ENCODE measurements at places on chromosomes 12 and 14.
A peak's percentile ranks its signal among the peaks of the same experiment; 100 is the strongest.

DNA sequence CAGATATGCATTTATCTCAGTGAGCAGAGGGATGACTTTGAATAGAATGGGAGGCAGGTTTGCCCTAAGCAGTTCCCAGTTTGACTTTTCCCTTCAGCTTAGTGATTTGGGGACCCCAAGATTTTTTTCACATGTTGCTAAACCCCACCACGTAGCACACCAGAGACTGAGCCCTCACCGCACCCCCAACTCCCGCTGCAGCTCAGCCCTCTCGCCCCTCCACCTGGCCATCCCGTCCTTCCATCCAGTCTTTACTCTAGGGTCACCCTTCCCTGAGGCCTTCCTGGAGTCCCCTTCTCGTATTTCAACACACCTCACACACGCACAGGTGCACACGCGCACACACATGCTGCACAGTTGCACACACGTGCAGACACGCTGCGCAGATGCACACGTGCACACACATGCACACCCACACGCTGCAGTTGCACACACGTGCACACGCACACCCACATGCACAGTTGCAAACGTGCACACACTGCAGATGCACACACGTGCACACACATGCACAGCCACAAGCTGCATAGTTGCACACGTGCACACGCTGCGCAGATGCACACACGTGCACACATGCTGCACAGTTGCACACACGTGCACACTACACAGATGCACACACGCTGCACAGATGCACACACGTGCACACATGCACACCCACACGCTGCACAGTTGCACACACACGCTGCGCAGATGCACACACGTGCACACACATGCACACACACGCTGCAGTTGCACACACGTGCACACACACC, 30.0 kb downstream of the HSP90AA1 start:
- no peak overlapping the region for H3K27ac ChIP-seq
- no peak for DNase-seq
- no peaks in the 10 kb centered on the region for H3K36me3 ChIP-seq
- no peaks in the 10 kb centered on the region for H3K4me1 ChIP-seq
- peaks cover 7% of the 10 kb centered on the region for H3K27me3 ChIP-seq
- no peak overlapping the region for H3K4me3 ChIP-seq

- no peak for DNase-seq
- no peaks in the 10 kb centered on the region for H3K4me1 ChIP-seq
- H3K4me3 ChIP-seq: no peak overlapping the region
- no peaks in the 10 kb centered on the region for H3K27me3 ChIP-seq
These were observed 28.1 kb downstream of the OR10P1 start for GRCh38 chr12:55664826-55665225.

GRCh38 chr12:48859607-48860006, 6.1 kb downstream of the RND1 start:
- H3K4me1 ChIP-seq: peaks cover 6% of the 10 kb centered on the region
- no peak overlapping the region for H3K4me3 ChIP-seq
- H3K27me3 ChIP-seq: peaks cover 37% of the 10 kb centered on the region
- no peak overlapping the region for H3K27ac ChIP-seq

DNA sequence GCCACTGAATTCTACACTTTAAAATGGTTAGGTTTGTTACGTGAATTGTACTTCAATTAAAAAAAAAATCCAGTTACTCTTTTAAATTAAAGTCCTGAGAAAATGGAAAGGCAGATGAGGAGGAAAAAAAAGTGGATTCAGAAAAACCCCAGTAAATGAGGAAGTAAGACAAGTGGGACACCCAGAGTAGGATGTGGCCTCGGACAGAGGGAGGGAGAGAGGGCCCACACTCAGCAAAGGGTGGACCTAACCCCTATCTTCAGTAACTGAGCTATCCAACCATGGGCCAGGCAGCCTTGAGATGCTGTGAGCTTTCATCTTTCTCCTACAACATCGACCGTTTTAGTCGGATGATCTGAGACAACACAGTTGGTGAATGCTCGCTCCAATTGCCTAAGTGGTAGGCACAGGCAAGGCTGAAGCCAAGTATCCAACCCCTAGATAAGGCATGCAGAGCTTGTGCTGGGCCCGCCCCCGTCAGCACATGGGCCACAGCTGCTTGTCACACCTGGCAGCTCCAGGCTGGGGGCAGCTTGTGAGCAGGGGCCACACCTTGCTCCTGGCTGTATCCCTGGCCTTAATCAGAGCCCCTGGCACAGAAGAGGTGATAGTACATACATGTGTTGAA, 142.1 kb downstream of the TTC7B start:
- H3K27ac ChIP-seq: no peak overlapping the region
- no peaks in the 10 kb centered on the region for H3K36me3 ChIP-seq
- DNase-seq: no peak
- peaks cover 12% of the 10 kb centered on the region for H3K4me1 ChIP-seq
- H3K27me3 ChIP-seq: no peaks in the 10 kb centered on the region

GRCh38 chr14:20632831-20633691, 8.4 kb downstream of the OR6S1 start:
- no peak for DNase-seq
- no peaks in the 10 kb centered on the region for H3K36me3 ChIP-seq
- peak overlapping the region; percentile 45 for H3K4me3 ChIP-seq
- peak overlapping the region; percentile 28 for H3K27ac ChIP-seq

- no peaks in the 10 kb centered on the region for H3K27me3 ChIP-seq
- peak; percentile 61 for DNase-seq
- peaks cover 16% of the 10 kb centered on the region for H3K4me1 ChIP-seq
- no peak overlapping the region for H3K4me3 ChIP-seq
These were observed 90.0 kb downstream of the RIN3 start for GRCh38 chr14:92603309-92604242.

DNA sequence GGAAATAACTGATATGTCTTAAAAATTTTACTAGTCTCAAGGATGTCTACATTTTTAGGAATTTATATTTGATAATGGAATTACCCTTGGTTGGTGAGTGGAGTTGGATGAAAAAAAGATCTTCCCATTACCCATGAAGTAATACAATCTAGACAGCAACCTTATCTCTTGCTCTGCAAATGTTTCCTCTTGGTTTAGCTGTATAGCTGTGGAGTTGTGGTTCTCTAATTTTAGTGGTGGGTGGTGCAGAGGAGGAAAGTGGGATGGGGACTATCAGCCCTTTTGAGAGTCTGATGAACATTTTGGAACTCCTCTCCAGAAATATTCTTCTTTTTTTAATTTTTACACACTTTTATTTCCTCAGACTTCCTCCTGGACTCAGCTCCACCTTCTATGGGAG, 17.1 kb downstream of the SPX start:
- H3K4me3 ChIP-seq: no peak overlapping the region
- no peaks in the 10 kb centered on the region for H3K4me1 ChIP-seq
- DNase-seq: no peak
- H3K27me3 ChIP-seq: no peaks in the 10 kb centered on the region
- no peaks in the 10 kb centered on the region for H3K36me3 ChIP-seq

DNA sequence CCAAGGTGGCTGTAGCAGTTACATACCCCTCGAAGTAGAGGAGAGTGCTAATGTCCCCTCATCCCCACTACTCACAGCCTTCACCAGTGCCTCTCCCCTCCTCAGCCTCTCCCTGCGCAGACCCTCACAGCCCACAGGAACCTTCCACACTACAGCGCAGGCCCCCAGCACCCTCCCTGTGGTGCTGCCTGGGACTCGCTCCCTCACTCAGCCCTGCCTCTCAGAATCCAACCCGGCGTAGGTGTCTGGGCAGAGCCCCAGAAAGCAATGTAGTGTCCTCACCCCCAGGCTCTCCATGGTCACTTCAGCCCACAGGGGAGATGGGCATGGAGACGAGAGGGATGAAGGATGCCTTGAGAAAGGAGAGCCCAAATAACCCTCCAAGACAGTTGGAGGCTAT, 10.9 kb upstream of the ZNF740 start:
- H3K27me3 ChIP-seq: no peaks in the 10 kb centered on the region
- no peak for DNase-seq
- H3K27ac ChIP-seq: no peak overlapping the region

DNA sequence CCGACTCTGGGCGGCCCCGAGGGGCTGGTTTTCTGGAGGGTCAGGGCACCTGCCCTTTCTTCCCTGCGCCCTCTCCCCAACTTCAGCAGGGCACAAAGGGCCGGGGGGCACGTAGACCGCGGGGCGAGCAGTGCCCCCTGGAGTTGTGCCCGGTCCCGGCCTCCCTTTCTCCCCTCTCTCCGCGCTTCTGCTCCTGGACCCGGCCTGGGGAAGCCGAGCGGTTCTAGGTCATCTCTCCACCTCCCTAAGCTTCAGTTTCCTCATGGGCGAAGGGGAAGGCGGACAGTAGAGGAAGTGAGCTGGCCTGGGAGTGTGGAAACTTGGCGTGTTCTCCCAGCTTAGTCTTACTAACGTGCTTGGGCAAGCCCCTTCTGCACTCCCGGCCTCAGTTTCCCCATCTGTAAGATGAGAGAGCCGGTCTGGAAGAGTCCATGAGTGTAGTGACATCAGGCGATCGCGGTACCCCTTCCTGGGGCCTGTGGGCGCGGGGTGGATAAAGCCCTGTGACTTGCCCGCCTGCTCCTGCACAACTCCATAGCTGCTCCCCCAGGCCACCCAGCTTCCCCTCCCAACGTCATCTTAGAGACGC, 158.6 kb upstream of the PARP11 start:
- H3K27me3 ChIP-seq: no peaks in the 10 kb centered on the region
- peak overlapping the region; percentile 48 for H3K4me3 ChIP-seq

DNA sequence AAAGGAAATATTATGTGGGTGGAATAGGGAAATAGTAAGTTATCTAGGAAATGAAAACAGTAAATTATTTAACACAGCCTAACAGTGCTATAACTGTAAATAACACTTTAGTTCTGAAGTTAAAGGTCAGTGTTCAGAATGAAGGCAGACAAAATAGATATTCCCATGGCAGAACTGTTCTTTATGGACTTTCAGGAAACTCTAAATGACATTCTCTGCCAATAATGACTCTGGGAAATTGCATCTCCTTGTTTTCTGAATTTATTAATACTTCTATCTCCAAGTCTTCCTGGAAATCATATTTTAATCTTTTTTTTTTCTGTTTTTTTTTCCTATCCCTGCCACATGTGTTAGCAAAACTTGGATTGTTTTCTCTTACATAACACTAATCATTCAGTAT, 101.4 kb downstream of the PDE3A start:
- H3K27ac ChIP-seq: no peak overlapping the region
- H3K27me3 ChIP-seq: no peaks in the 10 kb centered on the region
- no peaks in the 10 kb centered on the region for H3K36me3 ChIP-seq
- DNase-seq: no peak
- H3K4me1 ChIP-seq: no peaks in the 10 kb centered on the region

DNA sequence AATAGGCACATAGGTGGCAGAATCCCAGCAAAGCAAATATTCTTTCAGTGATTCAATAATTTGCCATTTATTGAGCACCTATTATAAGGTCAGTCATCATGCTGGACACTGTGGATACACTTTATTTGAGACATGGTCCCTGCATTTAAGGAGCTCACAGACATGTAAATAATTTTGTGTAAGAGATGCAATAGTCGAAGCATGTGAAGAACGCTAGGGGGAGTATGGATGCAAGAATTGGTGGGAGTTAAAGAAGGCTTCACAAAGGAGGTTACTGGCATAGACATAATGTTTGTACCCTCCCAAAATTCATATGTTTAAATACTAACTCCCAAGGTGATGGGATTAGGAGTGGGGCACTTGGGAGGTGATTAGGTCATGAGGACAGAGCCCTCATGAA, 260.6 kb upstream of the GARIN6 start:
- H3K27ac ChIP-seq: no peak overlapping the region
- no peak for DNase-seq
- no peaks in the 10 kb centered on the region for H3K4me1 ChIP-seq
- H3K27me3 ChIP-seq: no peaks in the 10 kb centered on the region

DNA sequence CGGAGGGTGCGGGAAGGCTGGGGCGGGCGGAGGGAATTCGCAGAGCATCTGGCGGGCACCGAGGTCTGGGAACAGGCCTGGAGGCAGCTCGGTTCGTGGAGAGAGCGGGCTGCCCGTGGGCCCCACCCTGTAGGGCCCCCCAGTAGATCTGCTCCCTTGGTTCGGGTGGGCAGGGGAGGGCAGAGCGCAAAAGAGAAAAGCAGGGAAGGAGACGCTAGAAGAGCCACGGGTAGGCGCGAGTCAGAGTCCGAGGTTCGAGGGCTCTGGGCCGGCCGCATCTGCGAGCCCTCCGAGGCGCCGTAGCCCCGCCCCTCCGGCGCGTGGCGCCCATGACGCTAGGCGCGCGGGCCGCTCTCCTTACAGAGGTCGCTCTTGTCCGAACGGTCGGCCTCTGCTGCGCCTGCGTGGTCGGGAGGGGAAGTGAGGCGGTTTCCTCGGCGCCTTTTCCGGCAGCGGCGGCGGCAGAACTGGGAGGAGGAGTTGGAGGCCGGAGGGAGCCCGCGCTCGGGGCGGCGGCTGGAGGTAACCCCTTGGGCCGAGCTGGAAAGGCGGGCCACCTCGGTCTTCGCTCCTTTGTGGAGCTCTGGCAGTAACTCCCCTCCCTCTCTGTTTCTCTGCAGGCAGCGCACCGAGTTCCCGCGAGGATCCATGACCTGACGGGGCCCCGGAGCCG, at the start of gene ARF6:
Gene ARF6, plus strand, starts transcription at position 447 of the 673 bp plus-strand sequence. CDS start 655 bp downstream, outside the sequence.
- H3K27ac ChIP-seq: peak within 1 kb of the TSS; percentile 98
- no peaks in the 10 kb centered on the region for H3K36me3 ChIP-seq
- no peaks in the 10 kb centered on the region for H3K27me3 ChIP-seq
- H3K4me3 ChIP-seq: peak within 1 kb of the TSS; percentile 99
- peak; percentile 81 for DNase-seq
- peaks cover 25% of the 10 kb centered on the region for H3K4me1 ChIP-seq

DNA sequence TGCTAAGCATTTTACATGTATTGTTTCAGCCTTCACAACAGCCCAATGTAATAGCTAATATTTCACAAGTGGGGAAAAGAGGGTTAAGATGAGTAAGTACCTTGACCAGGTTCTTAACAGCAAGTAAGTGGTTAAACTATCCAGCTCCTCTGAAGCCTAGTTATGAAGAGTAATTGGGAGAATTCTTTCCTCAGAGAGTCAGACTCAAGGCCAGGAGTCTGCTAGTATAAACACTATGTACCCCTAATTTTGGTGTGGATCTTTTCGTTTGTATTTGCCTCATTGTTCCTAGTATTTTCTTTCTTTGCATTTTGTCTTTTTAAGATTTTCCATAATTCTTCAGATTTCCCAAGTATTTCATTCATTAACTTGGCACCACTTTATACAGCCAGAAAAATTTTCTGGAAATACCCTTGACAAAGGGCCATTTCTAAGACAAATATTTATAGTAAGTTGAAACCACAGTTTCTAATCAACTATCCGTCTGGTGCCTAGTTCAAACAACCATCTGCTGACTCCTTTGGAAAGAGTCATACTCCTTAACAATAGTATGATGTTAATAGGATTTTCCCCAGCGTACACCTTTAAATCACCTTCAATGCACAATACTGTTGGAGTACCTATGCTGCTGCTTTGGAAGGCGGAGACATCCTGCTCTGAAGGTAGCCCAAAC, 81.2 kb downstream of the SCAF11 start:
- H3K27ac ChIP-seq: no peak overlapping the region
- no peaks in the 10 kb centered on the region for H3K4me1 ChIP-seq
- H3K36me3 ChIP-seq: no peaks in the 10 kb centered on the region
- H3K4me3 ChIP-seq: no peak overlapping the region
- DNase-seq: no peak
